ENCODE measurements at places on chromosomes 3 and 15.

GRCh38 chr3:66476852-66477381, 23.9 kb downstream of the LRIG1 start:
- DNase-seq: no peak

DNA sequence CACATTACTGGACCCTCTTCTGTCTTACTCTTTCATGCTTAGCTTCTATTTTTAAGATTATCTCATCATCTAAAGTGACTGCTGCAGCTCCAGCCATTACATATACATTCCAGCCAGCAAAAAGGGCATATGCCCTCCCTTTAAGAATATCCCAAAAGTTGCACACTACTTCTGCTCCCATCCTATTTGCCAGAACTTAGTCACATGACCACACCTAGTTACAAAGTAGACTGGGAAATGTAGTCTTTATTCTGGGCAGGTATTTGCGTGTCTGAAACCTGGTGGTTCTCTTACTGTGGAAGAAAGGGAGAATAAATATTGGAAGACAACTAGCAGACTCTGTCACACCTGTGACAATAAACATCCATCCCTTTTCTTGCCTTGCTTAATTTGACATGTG, 341.6 kb upstream of the NR2E3 start:
- DNase-seq: no peak

GRCh38 chr3:179299316-179299715, 23.5 kb upstream of the ZNF639 start:
- DNase-seq: no peak

DNA sequence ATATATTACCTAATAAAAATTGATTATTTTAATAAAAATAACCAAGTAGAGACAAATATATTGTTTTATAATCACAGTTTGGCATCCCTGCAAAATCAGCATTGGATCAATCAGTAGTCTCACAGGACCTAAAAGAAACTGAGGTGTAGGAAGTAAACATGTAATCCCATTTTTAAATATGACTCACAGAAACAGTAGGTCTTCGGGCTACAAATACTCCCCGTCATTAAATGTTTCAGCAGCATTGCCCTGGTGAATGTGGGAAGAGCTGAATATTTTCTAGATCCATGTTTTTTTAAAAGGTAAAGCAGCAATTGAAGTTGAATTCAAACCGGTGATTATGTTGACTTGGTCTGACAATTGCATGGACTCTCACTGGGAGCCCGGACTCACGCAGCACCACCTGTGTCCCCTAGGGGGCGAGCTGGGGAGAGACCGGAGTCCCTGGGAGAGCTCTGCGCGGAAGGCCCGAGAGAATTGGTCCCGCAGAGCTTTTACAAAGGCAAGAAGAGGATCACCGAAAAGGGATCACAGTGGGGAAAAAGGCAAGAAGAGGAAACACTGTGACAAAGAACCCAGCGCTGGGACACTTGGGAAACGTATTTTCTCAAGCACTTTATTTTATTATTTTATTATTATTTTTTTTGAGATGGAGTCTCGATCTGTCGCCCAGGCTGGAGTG, 17.2 kb upstream of the USP3 start:
- DNase-seq: no peak

- no peak for DNase-seq
Measured at GRCh38 chr3:134392336-134392983, 18.2 kb upstream of the AMOTL2 start.

GRCh38 chr3:38136777-38137614, at the start of gene ACAA1:
ACAA1 (minus strand) TSS chr3:38137127; CDS start chr3:38137035, 92 bp downstream.
- peak; percentile 97 for DNase-seq

GRCh38 chr3:111051354-111051753, 20.3 kb upstream of the NECTIN3 start:
- no peak for DNase-seq

GRCh38 chr3:23495507-23495906, 292.4 kb downstream of the UBE2E2 start:
- no peak for DNase-seq

DNA sequence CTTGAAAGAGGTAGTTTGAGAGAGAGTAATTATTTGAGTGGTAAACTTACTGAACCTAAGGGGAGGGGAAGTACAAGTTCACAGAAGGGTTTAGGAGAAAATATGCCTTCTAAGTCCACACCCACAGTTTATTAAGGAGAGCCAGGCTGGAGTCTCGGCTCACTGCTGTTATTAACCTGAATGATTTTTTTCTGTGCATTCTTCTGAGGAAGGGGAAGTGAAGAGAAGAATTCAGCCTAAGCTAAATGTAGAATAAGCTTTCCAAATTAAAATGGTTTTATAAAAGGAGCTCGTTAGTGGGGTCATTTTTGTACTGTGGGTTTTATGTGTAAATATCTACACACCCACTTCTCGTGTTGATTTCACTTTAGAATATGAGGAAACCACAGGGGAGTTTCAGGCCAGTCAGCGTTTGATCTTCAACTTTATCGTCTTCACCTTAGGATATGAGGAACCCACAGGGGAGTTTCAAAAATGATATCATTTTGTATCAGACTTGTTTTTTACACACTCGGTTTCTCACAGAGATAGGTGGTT, 1.5 kb downstream of the WHAMM start:
- no peak for DNase-seq

- DNase-seq: no peak
Measured at GRCh38 chr3:23931597-23931996, 13.5 kb upstream of the NR1D2 start.

DNA sequence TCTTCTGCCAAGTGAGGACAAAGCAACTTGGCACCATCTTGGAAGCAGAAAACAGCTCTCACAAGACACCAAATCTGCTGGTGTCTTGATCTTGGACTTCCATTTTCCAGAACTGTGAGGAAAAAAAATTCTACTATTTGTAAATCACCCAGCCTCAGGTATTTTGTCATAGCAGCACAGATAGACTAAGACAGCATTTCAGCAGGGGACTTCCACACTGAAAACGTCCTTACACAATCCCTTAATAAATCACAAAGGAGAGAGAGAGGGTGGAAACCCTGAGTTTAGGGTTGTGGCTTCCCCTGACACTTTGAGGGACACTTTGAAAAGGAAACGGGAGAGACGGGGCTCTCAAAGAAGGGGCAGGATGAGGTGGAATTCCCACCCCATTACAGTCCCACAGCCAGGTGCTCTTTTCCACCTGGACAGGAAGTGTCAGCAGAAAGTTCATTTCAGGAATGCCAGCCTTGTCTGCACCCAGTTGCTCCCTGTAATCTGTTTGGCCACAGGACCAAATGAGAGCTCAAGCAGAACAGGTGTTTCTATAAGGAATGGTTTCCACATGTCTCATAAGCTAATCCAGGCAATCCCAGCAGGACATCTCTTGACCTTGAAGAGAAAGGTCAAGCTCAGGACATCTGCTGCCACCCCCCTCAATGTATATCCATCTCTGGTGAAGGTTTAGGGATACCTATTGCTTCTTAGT, 51.3 kb downstream of the MYLK start:
- no peak for DNase-seq

- no peak for DNase-seq
Measured at GRCh38 chr3:29591579-29591978, 310.7 kb downstream of the RBMS3 start.

DNA sequence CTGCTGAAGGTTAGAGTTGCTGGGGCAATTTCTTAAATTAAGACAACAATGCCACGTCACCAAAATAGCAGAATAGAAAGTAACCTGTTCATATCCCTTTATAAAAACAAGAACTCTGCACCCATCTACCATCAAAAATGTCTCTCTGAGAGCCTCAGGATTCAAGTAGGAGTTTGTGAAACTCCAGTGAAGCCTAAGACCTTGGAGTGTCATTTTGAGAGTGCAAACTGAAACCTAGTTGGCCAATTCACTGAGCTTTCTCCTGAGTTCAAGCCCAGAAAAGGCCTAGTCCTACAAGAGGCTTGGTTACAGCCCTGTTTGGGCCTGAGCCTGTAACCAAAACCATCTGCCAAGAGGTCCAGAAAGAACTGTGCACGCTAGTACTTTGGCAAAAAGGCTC, 335.1 kb downstream of the EFHB start:
- DNase-seq: no peak

- DNase-seq: no peak
Measured at GRCh38 chr15:62901087-62901486, 141.5 kb upstream of the TPM1 start.
